Left colon (tissue), 2 donors: ENCODE measurements at places on chromosomes 4 and X. TPM values are rescaled to one million over a fixed set of nuclear protein-coding genes. Genes with fewer than 3 reads are reported as not detected.

DNA sequence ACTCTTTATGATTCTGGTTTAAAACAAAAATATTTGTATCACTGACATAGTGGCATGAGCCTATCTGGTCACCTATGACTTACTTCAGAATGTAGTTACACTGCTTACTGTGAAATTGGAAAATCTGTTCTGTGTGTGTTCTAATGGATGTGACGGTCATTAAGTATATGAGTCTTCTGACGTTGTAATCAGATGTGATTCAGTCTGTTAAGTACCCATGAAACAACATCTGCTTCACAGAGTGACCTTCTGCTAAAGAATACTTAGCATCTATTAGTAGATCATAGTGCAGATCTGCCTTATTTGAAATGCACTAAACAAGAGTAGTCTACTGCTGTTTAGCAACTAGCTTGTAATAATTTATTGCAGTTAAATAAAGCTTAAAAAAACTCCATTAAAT is 317.1 kb downstream of the DCTD start:
- no peak for DNase-seq

The KCNE5 gene
- total RNA-seq, result not detected

- DNase-seq, result no peak
These were observed 11.8 kb downstream of the TMEM31 start for GRCh38 chrX:103722505-103722904.

DNA sequence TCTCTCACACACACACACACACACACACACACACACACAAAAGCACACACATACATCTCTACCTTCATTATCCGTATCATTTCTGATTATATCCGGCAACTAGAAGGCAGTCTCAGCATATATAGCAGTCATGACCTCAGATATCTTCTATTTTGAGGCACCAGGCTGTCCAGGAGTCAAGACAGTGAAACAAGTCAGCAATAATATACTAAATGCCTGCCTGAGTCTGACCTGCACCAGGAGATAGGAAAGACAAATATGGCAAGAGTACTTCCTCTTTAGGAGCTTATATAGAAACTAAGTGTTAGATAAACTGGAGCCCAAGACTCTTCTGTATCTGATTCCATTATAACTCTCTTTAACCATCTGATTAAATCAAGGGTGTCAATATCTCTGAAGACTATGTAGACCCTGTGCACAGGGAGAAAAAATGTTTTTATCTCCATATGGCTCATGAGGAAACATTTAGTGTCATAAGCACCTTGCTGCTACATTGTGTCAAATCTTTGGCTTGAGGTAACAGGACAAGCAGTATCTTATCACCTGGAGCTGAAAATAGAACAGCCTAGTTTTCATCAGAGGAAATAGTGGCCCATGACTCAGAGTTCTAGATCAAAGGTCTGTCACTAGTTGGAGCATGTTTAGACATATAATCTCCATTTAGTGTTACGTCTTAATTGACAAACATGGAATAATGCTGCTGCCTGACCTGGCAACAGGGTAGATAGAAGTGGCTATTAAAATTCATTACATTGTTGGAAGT is 27.0 kb upstream of the FAM47B start:
- DNase-seq, result no peak
